ENCODE measurements at places on chromosomes 13 and 19. TPM values are rescaled to one million over a fixed set of nuclear protein-coding genes. Genes with fewer than 3 reads are reported as not detected.

Gene ATP8A2
- 47.3 TPM for total RNA-seq

Gene MFSD12
- 32.9 TPM for total RNA-seq

Gene ZNF85
- total RNA-seq, result 33.2 TPM

Gene NLRP4
- total RNA-seq, result under 0.01 TPM

Gene IGFL3
- total RNA-seq, result not detected

Gene BRME1
- total RNA-seq, result 11.1 TPM

Gene SHD
- 0.94 TPM for total RNA-seq

Gene NLRP11
- total RNA-seq, result not detected

Gene LIN7B
- total RNA-seq, result 28.7 TPM

Gene FGF21
- not detected for total RNA-seq

Gene LILRA1
- 0.16 TPM for total RNA-seq

Gene NCAN
- total RNA-seq, result 161 TPM

Gene RFPL4A
- not detected for total RNA-seq

Gene URAD
- total RNA-seq, result not detected

Gene TMEM238
- not detected for total RNA-seq

Gene ACP5
- 0.78 TPM for total RNA-seq

Gene DCT
- 0.47 TPM for total RNA-seq

Gene PTPRS
- total RNA-seq, result 188 TPM

Gene CABP5
- not detected for total RNA-seq

Gene CDX2
- total RNA-seq, result not detected

Gene KCNJ14
- 0.47 TPM for total RNA-seq

Gene LMTK3
- 9.5 TPM for total RNA-seq

Gene PDE4A
- 5.6 TPM for total RNA-seq

Gene GSX1
- not detected for total RNA-seq

Gene SELENOV
- not detected for total RNA-seq

Gene PSG3
- not detected for total RNA-seq

Gene PTH2
- not detected for total RNA-seq

Gene FCER2
- not detected for total RNA-seq

Gene C19orf81
- 2.3 TPM for total RNA-seq

Gene TJP3
- total RNA-seq, result not detected

Gene ZNF540
- 22.0 TPM for total RNA-seq

Gene PSG6
- total RNA-seq, result not detected

Gene VSIG10L
- total RNA-seq, result 0.62 TPM

Gene ZNF729
- total RNA-seq, result not detected

Gene EPSTI1
- total RNA-seq, result 3.4 TPM

Gene GRAMD1A
- 29.6 TPM for total RNA-seq

Gene CGB3
- not detected for total RNA-seq

Gene ENOX1
- total RNA-seq, result 45.2 TPM

Gene CRLF1
- total RNA-seq, result 0.94 TPM

Gene CACNG6
- total RNA-seq, result 0.47 TPM

Gene ERCC2
- total RNA-seq, result 10.9 TPM

Gene LRRC63
- total RNA-seq, result 2.0 TPM

Gene ZNF765
- 33.7 TPM for total RNA-seq

Gene KATNAL1
- 76.3 TPM for total RNA-seq

Gene PGLYRP2
- not detected for total RNA-seq

Measured in occipital lobe (tissue), 3 donors.